ENCODE measurements at places on chromosomes 4 and X. TPM values are rescaled to one million over a fixed set of nuclear protein-coding genes. Genes with fewer than 3 reads are reported as not detected.

- no peak for DNase-seq
- H3K4me3 ChIP-seq: no peak overlapping the region
- H3K27me3 ChIP-seq: no peaks in the 10 kb centered on the region
- no peaks in the 10 kb centered on the region for H3K36me3 ChIP-seq
- no peak overlapping the region for H3K27ac ChIP-seq
- H3K4me1 ChIP-seq: no peaks in the 10 kb centered on the region
Measured at GRCh38 chr4:135032670-135033069, 831.1 kb upstream of the PABPC4L start.

- no peak overlapping the region for H3K4me3 ChIP-seq
- H3K27me3 ChIP-seq: no peaks in the 10 kb centered on the region
- no peaks in the 10 kb centered on the region for H3K36me3 ChIP-seq
- no peaks in the 10 kb centered on the region for H3K4me1 ChIP-seq
- DNase-seq: no peak
- H3K27ac ChIP-seq: no peak overlapping the region
Measured at GRCh38 chr4:9867751-9868425, 86.5 kb downstream of the DRD5 start.

DNA sequence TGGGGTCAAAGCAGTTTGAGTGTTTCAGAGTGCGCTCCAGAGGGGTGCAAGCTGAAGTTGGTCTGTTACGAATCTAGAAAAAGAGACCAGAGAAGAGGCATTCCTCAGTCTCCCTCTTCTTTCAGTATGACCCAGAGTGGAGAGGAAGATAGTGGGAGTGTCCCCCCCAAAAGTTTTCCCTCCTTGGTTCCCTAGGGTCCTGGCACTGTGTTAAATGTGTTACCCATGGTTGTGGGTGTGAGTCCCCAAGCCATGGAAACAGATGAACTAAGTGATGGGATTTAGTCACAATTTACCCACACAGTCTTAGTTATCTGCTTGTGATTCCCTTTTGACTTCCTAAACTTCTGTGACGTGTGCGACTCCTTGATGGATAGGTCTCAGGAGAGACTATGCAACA is 27.0 kb upstream of the NAF1 start:
- H3K27me3 ChIP-seq: no peaks in the 10 kb centered on the region
- H3K27ac ChIP-seq: no peak overlapping the region
- no peaks in the 10 kb centered on the region for H3K4me1 ChIP-seq
- DNase-seq: no peak
- no peaks in the 10 kb centered on the region for H3K36me3 ChIP-seq
- H3K4me3 ChIP-seq: no peak overlapping the region

DNA sequence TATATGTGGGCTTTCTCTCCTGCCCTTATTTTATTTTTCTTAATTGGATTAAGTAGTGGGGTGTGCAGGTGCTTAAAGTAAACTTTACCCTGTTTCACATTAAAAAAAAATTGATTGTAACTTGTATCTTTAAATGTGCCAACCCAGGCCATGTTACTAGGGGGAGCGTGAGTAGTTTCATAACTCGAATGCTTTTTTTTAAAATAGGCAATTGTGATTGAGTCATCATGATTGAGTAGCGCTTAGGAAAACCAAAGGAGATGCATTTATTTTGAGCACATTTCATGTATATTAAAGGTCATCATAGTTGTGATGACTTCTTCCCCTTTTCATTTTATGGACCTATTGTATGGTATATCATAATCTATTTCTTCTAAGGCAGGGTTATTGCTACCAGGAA is 32.2 kb downstream of the GPAT3 start:
- H3K36me3 ChIP-seq: no peaks in the 10 kb centered on the region
- no peak overlapping the region for H3K27ac ChIP-seq
- H3K4me1 ChIP-seq: no peaks in the 10 kb centered on the region
- DNase-seq: no peak
- H3K4me3 ChIP-seq: no peak overlapping the region

DNA sequence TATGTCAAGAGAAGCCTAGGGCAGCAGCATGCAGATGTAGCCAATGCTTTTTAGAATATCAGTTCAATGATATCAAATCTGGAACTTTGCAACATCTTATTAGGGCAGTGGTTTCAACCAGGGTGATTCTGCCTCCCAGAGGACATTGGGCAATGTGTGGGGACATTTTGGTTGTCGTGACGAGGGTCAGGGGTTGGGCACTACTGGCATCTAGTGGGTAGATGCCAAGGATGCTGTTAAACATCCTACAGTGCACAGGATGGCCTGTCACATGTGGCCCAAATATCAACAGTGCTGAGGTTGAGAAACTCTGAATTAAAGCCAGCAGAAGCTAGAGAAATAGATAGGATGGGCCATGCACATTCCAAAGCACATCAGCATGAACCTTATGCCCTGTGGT is 152.3 kb downstream of the AMELX start:
- no peaks in the 10 kb centered on the region for H3K27me3 ChIP-seq
- no peaks in the 10 kb centered on the region for H3K4me1 ChIP-seq
- no peak overlapping the region for H3K4me3 ChIP-seq
- DNase-seq: no peak

GRCh38 chr4:147060151-147060931 is 114.7 kb upstream of the TTC29 start:
- no peaks in the 10 kb centered on the region for H3K27me3 ChIP-seq
- H3K36me3 ChIP-seq: no peaks in the 10 kb centered on the region
- no peak for DNase-seq
- H3K4me1 ChIP-seq: no peaks in the 10 kb centered on the region
- no peak overlapping the region for H3K27ac ChIP-seq

DNA sequence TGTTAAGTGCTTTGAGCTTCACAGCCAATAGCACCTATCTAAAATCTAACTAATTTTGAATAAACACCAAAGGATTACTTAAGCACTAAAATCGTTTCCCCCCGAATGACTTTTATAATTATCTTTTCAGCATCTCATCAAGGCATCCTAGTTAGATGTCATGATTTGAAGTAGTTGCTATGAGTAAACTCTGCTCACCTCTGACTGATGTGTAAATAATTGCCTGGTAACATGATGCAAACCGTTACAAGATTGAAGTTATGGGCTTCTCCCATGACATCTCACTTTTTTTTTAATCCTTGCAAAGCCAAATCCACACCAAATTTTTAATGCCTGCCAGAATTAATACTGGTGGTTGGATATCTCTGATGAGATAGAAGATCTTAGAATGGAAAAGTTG is 377.1 kb downstream of the PRDM5 start:
- no peak overlapping the region for H3K4me3 ChIP-seq
- DNase-seq: no peak
- H3K27ac ChIP-seq: no peak overlapping the region
- H3K36me3 ChIP-seq: no peaks in the 10 kb centered on the region
- H3K4me1 ChIP-seq: no peaks in the 10 kb centered on the region

- no peaks in the 10 kb centered on the region for H3K27me3 ChIP-seq
- no peak for DNase-seq
- H3K27ac ChIP-seq: no peak overlapping the region
- H3K4me1 ChIP-seq: no peaks in the 10 kb centered on the region
- H3K4me3 ChIP-seq: no peak overlapping the region
- no peaks in the 10 kb centered on the region for H3K36me3 ChIP-seq
Measured at GRCh38 chr4:26261405-26261804, 59.4 kb upstream of the RBPJ start.

GRCh38 chr4:1418494-1419285 is 12.4 kb upstream of the NKX1-1 start:
- DNase-seq: no peak
- no peaks in the 10 kb centered on the region for H3K4me1 ChIP-seq
- no peaks in the 10 kb centered on the region for H3K36me3 ChIP-seq
- H3K4me3 ChIP-seq: no peak overlapping the region
- no peak overlapping the region for H3K27ac ChIP-seq

DNA sequence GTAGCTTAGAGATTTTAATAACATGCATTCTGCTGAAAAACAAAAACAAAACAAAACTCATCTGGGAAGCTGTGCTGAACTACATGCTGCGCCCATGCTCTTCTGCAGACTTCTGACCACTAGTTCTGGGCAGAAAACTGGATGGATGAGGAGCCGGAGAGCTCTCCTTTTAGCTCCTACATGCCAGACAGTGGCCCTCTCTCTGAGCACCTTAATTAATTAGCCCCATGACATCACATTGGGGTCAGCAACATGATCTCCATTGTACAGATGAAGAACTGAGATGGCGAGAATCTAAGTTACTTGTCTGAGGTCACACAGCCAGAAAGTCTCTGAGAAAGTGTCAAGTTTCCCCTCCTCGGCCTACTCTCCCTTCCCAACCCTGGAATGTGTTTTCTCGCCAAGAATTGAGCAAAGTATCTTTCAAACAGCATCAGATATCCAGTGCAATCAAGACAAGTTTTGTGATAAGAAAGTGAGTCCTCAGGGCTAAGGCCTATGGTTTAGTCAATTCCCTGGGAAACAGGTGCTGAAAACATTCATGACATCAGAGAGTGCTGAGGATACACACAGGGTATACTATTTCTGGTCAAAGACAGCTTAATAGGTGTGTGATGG is 21.6 kb downstream of the SCD5 start:
- no peaks in the 10 kb centered on the region for H3K4me1 ChIP-seq
- DNase-seq: no peak

GRCh38 chrX:53211391-53211978 is 13.5 kb downstream of the KDM5C start:
- peaks cover 67% of the 10 kb centered on the region for H3K36me3 ChIP-seq
- no peak for DNase-seq
- no peak overlapping the region for H3K4me3 ChIP-seq

DNA sequence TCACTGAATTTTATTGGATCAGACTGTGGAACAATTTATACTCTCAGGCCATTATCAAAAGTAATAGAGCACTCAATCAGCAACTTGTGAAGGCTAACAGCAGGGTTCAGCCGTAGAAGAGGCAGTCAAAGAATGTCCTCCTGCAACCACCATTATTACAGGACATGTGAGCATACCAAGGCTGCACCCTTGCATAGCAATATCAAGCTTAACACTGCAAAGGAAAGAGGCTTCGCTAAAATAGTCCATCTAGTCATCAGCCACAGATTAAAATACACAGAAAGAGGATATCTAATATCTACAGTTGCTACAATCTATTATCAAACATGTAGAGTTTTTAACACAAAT is 42.9 kb upstream of the TMPRSS11B start:
- no peak overlapping the region for H3K27ac ChIP-seq
- no peaks in the 10 kb centered on the region for H3K36me3 ChIP-seq
- H3K4me1 ChIP-seq: no peaks in the 10 kb centered on the region

DNA sequence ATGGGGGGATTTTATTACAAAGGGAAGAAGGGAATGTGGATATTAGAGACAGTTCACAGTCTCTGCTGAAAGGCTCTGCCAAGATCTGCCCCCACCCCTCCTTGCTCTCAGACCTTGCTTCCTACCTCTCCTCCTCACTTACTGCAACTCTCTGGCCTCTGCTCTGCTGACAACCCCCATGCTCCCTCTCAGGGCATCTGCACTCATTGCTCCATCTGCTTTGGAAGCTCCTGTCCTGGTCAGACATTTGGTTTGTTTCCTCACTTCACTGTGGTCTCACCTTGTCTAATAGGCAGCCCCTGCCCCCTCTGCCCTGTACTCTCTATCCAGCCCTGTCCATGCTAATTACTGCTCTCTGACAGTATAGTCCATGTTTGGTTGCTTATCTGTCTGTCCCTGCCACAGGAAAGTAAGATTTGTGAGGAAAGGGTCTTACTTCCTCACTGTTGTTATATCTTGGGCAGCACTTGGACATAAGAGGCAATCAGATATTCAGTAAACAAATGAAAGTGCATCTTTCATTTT is 189.3 kb downstream of the PTTG2 start:
- H3K36me3 ChIP-seq: no peaks in the 10 kb centered on the region
- H3K27me3 ChIP-seq: no peaks in the 10 kb centered on the region
- peaks cover 4% of the 10 kb centered on the region for H3K4me1 ChIP-seq
- DNase-seq: no peak
- no peak overlapping the region for H3K4me3 ChIP-seq

GRCh38 chr4:24190761-24191695 is 301.2 kb upstream of the PPARGC1A start:
- no peaks in the 10 kb centered on the region for H3K36me3 ChIP-seq
- no peak for DNase-seq
- no peaks in the 10 kb centered on the region for H3K4me1 ChIP-seq
- no peak overlapping the region for H3K27ac ChIP-seq

DNA sequence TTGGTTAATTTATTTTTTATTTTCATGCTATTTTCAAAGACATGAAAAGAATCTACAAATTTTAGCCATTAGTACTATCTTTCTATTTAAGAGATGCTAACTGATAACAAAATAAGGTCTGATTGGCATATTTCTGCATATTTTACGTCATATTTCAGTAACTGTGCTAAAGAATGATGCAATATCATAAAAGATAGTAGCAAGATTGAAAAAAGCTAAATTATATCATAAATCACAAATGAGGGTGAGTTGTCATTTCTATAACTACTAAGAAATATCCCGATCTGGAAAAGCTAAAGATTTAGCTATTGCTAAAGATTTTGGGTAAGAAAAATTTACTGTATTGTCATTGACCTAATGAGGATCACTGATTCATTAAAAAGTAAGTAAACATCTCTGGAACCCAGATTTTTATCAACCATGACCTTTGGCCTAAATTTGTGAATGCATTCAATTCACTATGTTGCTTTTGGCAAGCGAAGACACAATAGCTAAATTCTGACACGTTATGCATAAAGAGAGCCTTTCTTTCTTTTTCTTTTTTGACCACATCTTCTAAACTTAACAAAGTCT is 103.6 kb downstream of the HPGD start:
- H3K27ac ChIP-seq: no peak overlapping the region
- H3K36me3 ChIP-seq: no peaks in the 10 kb centered on the region
- DNase-seq: no peak
- peaks cover 40% of the 10 kb centered on the region for H3K4me1 ChIP-seq
- H3K27me3 ChIP-seq: no peaks in the 10 kb centered on the region
- H3K4me3 ChIP-seq: no peak overlapping the region

GRCh38 chrX:19557822-19558221 is 42.5 kb upstream of the MAP3K15 start:
- H3K4me1 ChIP-seq: no peaks in the 10 kb centered on the region
- no peaks in the 10 kb centered on the region for H3K27me3 ChIP-seq
- H3K36me3 ChIP-seq: no peaks in the 10 kb centered on the region
- DNase-seq: no peak

DNA sequence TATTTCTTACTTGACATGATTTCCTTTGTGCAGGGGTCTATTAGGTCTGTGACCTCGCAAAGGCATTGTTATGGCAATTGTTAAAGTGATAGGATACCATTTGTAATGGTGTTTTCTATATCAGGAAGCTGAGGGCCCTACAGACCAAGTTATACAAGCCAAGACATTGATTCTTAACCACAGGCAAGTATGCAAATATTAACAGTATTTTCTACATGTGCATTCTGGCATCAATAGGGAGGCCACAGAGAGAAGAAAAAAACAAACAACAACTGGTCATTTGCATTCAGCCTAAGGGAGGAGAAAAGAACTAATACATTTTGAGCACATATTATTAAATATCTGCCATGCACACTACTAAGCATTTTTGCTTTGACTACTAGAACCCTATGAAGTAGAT is 28.5 kb downstream of the GBA3 start:
- H3K4me1 ChIP-seq: no peaks in the 10 kb centered on the region
- no peaks in the 10 kb centered on the region for H3K27me3 ChIP-seq
- no peaks in the 10 kb centered on the region for H3K36me3 ChIP-seq
- H3K27ac ChIP-seq: no peak overlapping the region
- DNase-seq: no peak

- H3K27me3 ChIP-seq: no peaks in the 10 kb centered on the region
- H3K27ac ChIP-seq: no peak overlapping the region
- DNase-seq: no peak
- no peaks in the 10 kb centered on the region for H3K36me3 ChIP-seq
Measured at GRCh38 chrX:51182545-51182944, 150.1 kb upstream of the NUDT10 start.

RNF175 gene
- 3.7 TPM for total RNA-seq

CSAG2 gene
- total RNA-seq: not detected

FOXP3 gene
- total RNA-seq: 21.7 TPM

TMEM150C gene
- total RNA-seq: not detected

ALG13 gene
- total RNA-seq: 58.4 TPM

RNF212 gene
- 4.4 TPM for total RNA-seq

CHRNA9 gene
- not detected for total RNA-seq

STARD8 gene
- total RNA-seq: 0.56 TPM
